ENCODE measurements at places on chromosomes 5 and 9.
A peak's percentile ranks its signal among the peaks of the same experiment; 100 is the strongest.

- no peaks in the 10 kb centered on the region for H3K4me1 ChIP-seq
- H3K36me3 ChIP-seq = no peaks in the 10 kb centered on the region
- H3K27ac ChIP-seq = no peak overlapping the region
- no peaks in the 10 kb centered on the region for H3K27me3 ChIP-seq
- H3K4me3 ChIP-seq = no peak overlapping the region
- DNase-seq = no peak
Measured at GRCh38 chr5:167982-168660, 23.2 kb upstream of the LRRC14B start.

GRCh38 chr9:89383030-89383720 is 64.9 kb downstream of the SECISBP2 start:
- H3K27me3 ChIP-seq = no peaks in the 10 kb centered on the region
- no peak overlapping the region for H3K27ac ChIP-seq
- H3K36me3 ChIP-seq = no peaks in the 10 kb centered on the region
- H3K4me3 ChIP-seq = no peak overlapping the region
- no peaks in the 10 kb centered on the region for H3K4me1 ChIP-seq
- no peak for DNase-seq

GRCh38 chr5:103366918-103367549 is 108.5 kb downstream of the MACIR start:
- no peaks in the 10 kb centered on the region for H3K36me3 ChIP-seq
- no peaks in the 10 kb centered on the region for H3K4me1 ChIP-seq
- H3K4me3 ChIP-seq = no peak overlapping the region
- no peak overlapping the region for H3K27ac ChIP-seq
- H3K27me3 ChIP-seq = no peaks in the 10 kb centered on the region
- DNase-seq = no peak

DNA sequence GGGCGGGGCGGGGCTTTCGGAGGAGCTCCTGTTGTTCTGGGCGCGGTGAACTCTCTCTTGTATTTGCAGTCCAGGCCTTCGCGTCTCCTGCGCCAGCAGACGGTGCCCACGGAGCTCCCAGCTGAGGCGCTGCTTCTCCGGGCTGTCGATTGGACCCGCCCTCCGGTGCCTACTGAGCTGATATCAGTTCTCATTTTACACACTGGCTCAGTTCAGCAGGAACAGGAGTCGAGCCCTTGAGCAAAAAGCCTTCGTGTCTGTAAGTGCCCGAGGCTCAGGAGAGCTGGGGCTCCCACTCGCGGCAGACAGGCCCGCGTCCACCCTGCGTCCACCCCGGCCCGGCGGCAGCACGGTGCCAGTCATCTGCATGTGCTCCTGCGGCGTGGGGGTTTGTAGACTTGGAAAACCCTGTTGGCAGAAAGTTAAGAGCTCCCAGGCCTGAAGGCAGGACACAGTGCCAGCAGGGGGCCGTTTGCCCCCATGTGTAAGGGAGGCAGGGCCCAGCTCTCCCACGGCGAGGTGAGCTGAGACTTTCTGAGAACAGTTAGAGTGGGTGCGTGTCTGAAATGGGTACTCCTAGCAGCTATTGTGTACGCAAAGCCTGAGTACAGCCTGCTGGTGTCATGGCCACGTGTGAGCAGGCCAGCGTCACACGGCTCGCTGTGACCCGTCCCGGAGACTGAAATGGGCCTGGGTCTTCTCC is 231.5 kb downstream of the FANCC start:
- H3K36me3 ChIP-seq = no peaks in the 10 kb centered on the region
- peaks cover 7% of the 10 kb centered on the region for H3K4me1 ChIP-seq
- H3K27ac ChIP-seq = peak overlapping the region; percentile 40
- H3K4me3 ChIP-seq = no peak overlapping the region
- no peaks in the 10 kb centered on the region for H3K27me3 ChIP-seq
- no peak for DNase-seq

- DNase-seq = peak; percentile 83
- H3K4me1 ChIP-seq = no peaks in the 10 kb centered on the region
- H3K27me3 ChIP-seq = no peaks in the 10 kb centered on the region
- H3K27ac ChIP-seq = peak overlapping the region; percentile 28
- no peaks in the 10 kb centered on the region for H3K36me3 ChIP-seq
Measured at GRCh38 chr9:37953775-37954437, 50.0 kb upstream of the SLC25A51 start.

DNA sequence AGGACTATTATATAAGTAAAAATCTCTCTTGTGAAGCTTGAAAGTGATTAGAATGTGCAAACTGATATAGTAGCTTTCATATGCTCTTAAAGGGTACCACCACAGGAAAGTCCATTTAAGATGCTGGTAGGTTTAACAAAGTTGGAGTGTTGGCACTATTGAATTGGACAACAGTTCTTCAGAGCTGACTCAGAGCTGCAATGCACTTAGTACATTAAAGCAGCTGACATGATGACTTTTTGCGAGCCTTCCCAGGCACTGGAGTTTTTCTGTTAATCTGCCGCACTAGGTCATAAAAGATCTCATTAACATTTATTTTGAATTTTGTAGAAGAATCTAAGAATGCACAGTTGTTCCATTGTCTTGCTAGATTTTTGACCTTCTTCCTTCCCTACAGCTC is 243.8 kb downstream of the ADAMTSL1 start:
- no peak for DNase-seq
- no peak overlapping the region for H3K4me3 ChIP-seq
- H3K27me3 ChIP-seq = no peaks in the 10 kb centered on the region

DNA sequence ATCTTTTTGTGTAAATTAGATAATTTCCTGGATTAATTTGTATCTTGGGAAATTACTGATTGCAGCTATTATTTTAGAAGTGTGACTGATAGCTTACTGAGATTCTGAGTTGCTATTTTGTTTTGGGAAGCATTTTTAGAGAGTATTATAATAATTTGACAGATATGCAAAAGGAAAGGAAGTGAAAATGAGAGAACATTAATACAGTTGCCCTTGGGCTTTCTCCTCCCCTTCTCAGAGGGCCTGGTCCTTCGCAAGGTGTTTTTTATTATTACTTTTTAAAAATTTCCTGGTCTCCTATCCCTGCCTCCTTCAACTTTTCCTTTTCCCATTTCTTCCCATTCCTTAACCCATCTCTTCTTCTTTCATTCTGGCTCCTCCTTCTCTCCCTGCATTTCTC is 32.6 kb downstream of the UBAP1 start:
- no peak overlapping the region for H3K27ac ChIP-seq
- DNase-seq = no peak
- H3K4me1 ChIP-seq = no peaks in the 10 kb centered on the region

GRCh38 chr5:79048437-79048836 is 21.0 kb downstream of the DMGDH start:
- no peak for DNase-seq
- H3K27me3 ChIP-seq = no peaks in the 10 kb centered on the region
- H3K4me1 ChIP-seq = no peaks in the 10 kb centered on the region
- no peaks in the 10 kb centered on the region for H3K36me3 ChIP-seq
- no peak overlapping the region for H3K27ac ChIP-seq
- no peak overlapping the region for H3K4me3 ChIP-seq

GRCh38 chr9:124293718-124294506 is 36.2 kb downstream of the NEK6 start:
- no peaks in the 10 kb centered on the region for H3K36me3 ChIP-seq
- H3K27me3 ChIP-seq = no peaks in the 10 kb centered on the region
- DNase-seq = no peak
- peak overlapping the region; percentile 19 for H3K27ac ChIP-seq
- H3K4me3 ChIP-seq = no peak overlapping the region

DNA sequence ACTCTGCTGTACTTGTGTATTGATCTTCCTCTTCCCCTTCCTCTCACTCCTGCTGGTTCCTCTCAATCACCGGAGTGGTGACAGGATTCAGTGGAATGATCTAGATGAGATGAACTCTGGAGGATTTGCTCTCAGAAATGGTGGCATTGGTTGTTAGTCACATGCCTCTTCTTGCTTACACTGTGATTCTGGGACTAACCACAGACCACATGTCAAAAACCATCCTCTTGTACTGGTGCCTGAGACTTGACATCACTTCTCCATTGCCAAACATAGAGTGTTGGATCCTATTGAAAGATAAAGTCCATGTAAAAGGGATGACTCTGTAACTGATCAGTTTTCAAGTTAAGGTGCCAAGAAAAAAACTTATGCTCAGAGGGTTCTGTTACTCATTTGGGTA is 506.5 kb downstream of the DMAC1 start:
- no peak overlapping the region for H3K27ac ChIP-seq
- H3K4me3 ChIP-seq = no peak overlapping the region
- H3K27me3 ChIP-seq = no peaks in the 10 kb centered on the region
- DNase-seq = no peak
- H3K4me1 ChIP-seq = no peaks in the 10 kb centered on the region
- no peaks in the 10 kb centered on the region for H3K36me3 ChIP-seq

- no peak overlapping the region for H3K4me3 ChIP-seq
- no peak overlapping the region for H3K27ac ChIP-seq
- H3K27me3 ChIP-seq = no peaks in the 10 kb centered on the region
- H3K4me1 ChIP-seq = no peaks in the 10 kb centered on the region
Measured at GRCh38 chr9:134637696-134638501, 3.7 kb upstream of the COL5A1 start.

DNA sequence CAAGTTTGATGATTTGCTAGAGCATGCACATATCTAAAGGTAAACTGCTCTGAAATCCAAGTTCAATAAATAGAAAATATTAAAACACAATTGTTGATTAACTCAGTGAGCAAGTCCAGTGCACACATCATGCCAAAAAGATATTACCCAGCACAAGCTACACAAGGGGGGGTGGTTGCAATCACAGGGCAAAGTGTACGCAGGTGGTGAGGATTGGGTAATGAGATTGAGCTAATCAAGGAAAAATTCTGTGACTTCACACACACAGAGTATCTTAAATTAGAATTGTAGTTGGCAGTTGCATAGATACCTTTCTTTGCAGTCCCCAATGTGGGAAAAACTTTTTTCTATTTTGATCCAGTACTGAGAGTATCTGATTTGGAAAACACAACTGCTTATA is 156.1 kb upstream of the NTRK2 start:
- H3K36me3 ChIP-seq = no peaks in the 10 kb centered on the region
- H3K27ac ChIP-seq = no peak overlapping the region
- H3K4me3 ChIP-seq = no peak overlapping the region
- H3K4me1 ChIP-seq = no peaks in the 10 kb centered on the region
- DNase-seq = no peak

All from uterus (tissue), 4 donors.